ENCODE measurements at places on chromosomes 2 and 18.

DNA sequence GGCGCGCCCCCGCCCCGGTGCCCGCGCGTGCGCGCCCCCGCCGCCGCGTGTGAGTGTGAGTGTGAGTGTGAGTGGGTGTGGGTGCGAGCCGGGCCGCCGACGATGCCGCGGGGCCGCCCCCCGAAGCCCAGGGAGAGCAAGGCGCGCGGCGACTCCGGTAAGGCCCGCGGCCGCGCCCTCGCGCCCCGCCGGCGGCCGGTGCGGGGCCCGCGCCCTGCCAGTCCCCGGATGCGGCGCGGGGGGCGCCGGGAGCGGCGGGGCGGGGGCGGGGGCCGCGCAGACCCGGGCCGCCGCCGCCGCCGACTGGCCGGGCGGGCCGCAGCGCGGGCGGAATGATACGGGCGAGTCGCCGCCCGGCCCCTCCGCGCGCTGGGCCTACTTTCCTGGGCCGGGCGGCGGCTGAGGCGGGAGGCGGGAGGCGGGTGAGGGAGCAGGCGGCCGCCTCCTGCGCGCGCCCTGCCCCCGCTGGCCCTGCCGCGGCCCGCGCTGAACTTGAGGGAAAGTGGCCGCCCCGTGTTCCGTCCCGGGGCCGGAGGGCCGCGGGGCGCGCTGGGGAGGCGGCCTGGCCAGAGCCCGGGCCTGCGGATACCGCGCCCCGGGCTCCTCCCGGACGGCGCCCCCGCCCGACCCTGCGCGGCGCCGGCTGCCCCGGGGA is at the start of gene ZNF236:
TSS of gene ZNF236 (plus strand) at position 52 of the 655 bp plus-strand sequence. CDS start at position 103, 51 bp downstream.
- peak; percentile 76 for DNase-seq

- no peak for DNase-seq
These were observed 46.9 kb upstream of the UBXN4 start for GRCh38 chr2:135694711-135695110.

DNA sequence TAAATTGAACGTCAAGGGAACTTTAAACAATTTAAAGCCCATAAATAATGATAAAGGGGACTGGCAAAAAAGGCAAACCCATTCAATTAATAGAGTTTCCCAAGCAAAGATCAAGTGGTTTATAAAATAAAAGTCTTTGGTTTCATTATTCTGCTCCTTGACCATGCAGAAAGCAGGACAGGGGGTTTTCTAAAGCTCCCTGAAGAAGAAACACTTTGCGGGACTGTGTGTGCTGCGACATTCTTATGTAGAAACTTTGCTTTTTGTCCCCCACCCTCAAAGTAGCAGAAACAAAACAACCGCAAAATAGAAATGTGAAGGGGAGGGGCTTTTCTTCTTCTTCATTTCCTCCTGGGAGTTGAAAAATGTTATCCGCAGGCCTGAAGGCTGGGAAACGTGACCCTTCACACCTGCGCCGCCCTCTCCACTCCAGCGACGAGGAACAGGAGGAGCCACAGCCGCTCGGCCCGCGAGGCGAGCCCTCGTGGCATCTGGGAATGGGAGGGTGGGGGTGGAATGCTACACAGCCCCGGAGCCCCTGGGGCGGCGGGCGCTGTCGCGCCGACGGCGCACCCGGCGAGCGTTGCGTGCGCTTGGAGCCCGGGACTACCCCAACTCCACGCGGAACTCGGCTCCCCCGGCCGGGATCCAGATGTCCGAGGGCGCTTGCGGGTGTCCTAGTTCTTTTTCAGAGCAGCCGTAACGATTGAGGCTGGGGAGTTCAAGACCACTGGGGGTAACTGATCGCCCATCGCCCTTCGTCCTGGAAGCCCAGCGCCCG is 4.3 kb upstream of the GBX2 start:
- no peak for DNase-seq

DNA sequence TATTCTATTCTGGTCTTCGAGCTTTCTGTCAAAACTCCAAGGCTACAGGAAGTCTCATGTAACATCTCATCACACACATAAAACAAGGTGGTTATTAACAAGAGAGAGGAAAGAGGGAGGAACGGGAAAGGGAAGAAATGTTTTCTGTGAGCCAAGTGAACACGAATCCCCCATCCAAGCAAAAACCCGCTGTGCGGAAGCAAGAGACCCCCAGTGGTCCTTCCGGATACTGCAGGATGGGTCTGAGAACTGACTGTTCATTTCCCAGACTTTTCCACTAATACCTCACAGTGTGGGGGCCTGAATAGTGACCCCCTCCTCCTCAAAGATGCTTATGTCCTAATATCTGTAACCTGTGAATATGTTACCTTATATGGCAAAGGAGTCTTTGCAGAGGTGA is 19.0 kb upstream of the DIPK1C start:
- no peak for DNase-seq

DNA sequence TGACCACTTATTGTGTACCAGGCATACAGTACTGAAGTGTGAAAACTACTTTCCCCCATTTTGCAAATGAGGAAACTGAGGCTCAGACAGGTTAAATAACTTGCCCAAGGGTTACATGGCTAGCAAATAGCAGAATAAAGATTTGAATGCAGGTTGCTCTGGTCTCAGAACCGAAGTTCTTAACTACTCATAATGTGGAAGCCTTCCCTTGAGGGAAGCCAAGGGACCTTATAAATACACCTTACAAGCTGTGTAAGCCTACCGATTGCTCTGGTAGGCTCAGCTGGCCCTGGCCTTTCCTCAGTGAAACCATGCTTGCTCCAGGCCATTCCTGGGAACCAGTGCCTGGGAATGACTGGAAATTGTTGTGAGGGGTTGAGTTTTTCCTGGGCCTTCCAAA is 114.6 kb upstream of the CDCA7 start:
- no peak for DNase-seq

DNA sequence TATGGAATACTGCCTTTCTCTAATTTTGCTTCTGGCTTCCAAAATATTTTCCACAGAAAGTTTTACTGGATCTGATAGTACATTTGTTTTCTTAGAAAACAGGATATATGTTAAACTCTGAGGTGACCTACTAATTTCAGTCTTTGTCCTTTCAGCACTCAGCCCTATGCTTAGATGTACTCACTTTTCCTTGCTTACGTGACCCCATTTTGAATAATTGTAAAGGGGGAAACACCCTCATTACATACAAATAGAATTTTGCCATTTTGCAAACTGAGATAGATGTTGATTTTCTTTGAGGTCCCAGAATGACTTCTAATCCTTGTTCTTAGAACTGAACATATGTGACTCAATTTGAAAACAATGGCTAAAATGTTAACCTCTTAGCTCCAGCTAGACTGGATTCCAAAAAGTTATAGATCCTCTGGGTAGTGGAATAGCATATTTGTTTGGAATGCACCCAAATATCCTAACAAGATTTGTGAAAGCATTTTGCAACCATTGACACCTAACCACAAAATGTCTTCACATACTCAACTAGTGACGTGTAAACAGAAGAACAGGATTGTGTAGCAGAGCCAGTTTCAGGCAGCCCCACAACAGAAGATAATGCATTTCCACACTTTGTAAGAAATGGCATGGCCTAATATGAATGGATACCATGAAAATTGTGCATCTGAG is 44.8 kb upstream of the EHBP1 start:
- peak; percentile 95 for DNase-seq

- no peak for DNase-seq
These were observed 254.0 kb downstream of the NRXN1 start for GRCh38 chr2:50777954-50778353.

- no peak for DNase-seq
These were observed 96.3 kb downstream of the PRPF40A start for GRCh38 chr2:152620985-152621384.

- DNase-seq: peak; percentile 9
These were observed 1.4 kb downstream of the SP110 start for GRCh38 chr2:230218421-230218820.

DNA sequence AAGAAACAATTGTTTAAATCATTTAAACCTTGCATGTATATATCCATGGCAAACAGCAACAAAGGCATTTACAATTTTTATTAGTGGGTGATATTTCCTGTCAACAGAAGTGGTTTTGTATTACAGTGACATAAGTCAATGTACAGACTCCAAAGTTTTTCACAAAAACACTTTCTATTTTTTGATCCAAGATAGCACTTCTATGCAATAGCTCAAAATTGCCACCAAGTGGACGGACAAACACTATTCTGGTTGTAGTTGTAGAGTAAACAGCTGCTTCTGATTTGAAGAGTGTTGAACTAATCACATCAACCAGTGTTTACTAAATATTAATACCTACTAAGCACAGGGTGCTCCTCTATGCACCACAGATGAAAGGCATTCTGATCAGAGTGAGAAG is 421.4 kb downstream of the NCKAP5 start:
- peak; percentile 13 for DNase-seq

GRCh38 chr2:1701020-1701419 is 43.3 kb downstream of the PXDN start:
- DNase-seq: no peak

DNA sequence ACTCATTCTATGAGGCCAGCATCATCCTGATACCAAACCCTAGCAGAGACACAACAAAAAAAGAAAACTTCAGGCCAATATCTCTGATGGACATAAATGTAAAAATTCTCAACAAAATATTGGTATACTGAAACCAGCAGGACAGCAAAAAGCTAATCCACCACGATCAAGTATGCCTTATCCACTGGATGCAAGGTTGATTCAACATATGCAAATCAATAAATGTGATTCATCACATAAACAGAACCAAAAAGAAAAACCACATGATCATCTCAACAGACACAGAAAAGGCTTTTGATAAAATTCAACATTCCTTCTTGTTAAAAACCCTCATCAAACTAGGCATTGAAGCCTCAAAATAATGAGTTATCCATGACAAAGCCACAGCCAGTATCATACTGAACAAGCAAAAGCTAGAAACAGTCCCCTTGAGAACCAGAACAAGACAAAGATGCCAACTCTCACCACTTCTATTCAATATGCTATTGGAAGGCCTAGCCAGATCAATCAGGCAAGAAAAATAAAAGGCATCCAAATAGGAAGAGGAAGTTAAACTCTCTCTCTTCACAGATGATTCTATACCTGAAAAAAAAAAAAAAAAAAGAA is 45.3 kb downstream of the RTTN start:
- peak; percentile 21 for DNase-seq

DNA sequence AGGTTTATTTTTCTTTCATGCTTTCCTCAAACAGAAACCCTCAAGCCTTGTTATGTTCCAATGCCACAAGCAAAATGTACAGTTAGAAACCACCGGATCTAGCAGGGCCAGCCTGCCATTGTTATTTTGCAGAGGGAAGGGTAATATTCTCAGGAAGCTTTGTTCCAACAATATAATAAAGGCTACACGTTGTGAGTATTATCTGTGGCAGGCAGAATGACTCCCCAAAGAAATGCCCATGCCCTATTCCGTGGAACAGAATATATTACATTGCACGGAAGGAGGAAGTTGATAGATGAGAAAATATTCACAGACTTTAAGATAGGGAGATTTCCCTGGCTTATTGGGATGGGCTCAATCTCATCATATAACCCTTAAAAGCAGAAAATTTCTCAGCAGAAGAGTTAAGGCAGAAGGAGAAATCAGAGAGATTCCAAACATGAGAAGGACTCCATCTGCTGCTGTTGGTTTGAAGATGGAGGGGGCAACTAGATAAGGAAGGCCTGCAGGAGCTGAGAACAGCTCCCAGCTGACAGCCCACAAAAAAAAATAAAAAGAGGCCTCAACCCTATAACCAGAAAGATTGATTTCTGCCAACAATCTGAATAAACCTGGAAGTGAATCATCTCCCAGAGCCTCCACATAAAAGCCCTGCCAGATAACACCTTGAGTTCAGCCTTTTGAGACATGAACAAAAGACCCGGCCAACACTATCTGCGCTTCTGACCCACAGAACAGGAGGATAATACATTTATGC is 466.6 kb downstream of the LPIN1 start:
- DNase-seq: no peak

GRCh38 chr2:8541636-8542035 is 140.2 kb upstream of the ID2 start:
- no peak for DNase-seq

- DNase-seq: no peak
These were observed 163.7 kb downstream of the MCFD2 start for GRCh38 chr2:46751897-46752296.

DNA sequence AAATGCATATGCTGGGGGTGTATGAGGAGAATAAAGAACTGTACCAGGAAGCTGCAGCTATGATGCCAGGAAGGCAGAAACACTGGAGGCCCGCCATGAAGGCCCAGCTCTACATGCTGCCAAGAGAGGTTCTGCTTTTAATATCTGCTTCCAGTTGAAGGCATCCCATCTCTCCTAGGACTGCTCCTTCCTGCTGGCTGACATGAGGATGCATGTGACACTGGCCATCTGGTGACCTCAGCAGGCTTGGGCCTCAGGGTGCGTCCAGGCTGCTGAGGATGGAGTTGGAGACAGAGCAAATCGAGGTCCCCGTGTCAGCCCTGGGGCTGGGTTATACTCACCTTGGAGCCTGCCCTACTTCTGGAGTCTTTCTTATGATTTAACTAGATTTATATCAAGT is 49.0 kb downstream of the PSMG2 start:
- DNase-seq: no peak

- no peak for DNase-seq
These were observed 197.7 kb downstream of the TGIF1 start for GRCh38 chr18:3647636-3648035.

GRCh38 chr2:210541290-210541902 is 15.0 kb upstream of the CPS1 start:
- peak; percentile 3 for DNase-seq

- DNase-seq: no peak
These were observed 153.2 kb downstream of the NEDD4L start for GRCh38 chr18:58196881-58197872.

DNA sequence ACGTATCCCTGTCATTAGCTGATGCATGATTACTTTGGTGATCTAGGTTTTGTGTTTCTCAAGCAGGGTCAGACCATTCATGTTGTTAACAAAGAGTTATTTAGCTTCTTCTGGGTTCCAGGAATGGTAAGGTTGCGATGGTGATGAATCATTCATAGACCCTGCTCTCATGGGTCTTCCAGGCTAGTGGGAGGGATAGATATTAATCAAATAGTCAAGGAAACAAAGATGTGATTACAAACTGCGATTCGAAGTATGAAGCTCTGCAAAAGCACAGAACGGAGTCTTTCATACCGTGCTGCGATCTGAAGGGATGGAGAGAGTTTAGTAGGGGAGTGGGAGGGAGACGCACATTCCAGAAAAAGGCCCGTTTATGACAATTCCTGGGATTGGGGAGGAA is 42.1 kb downstream of the CAVIN2 start:
- no peak for DNase-seq

GRCh38 chr2:24824966-24825882 is 32.0 kb downstream of the CENPO start:
- DNase-seq: no peak

- no peak for DNase-seq
These were observed 50.7 kb downstream of the LBH start for GRCh38 chr2:30282081-30282480.

DNA sequence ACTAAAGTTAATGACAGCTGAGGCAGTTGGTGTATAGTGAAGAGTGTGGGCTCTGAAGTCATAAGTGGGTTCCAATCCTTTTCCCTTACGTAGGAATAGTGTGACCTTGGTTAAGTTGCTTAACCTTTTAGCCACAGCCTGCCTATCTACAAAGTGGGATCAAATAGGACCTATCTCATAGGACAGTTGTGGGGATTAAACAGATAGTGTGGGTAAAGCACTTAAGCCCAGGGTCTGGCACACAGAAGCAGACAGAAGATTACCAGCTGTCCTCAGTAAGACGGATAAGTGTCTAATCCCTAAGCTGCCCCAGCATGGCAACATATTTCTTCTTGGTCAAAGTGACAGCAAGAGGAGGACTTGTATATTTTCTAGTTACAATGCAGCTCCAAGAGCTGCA is 28.2 kb downstream of the UBE2F start:
- no peak for DNase-seq

- no peak for DNase-seq
These were observed 241.7 kb upstream of the ID2 start for GRCh38 chr2:8440029-8440778.
